Hippocampal formation (tissue), 2 donors: ENCODE measurements at places on chromosomes 6 and 20.

GRCh38 chr6:15337582-15337981 lies 91.7 kb downstream of the JARID2 start:
- no peak for DNase-seq

- no peak for DNase-seq
Measured at GRCh38 chr6:142376800-142377496, 75.1 kb downstream of the ADGRG6 start.

GRCh38 chr20:4081421-4081820 lies 66.1 kb upstream of the RNF24 start:
- no peak for DNase-seq

- peak; percentile 8 for DNase-seq
Measured at GRCh38 chr20:59145924-59146779, 17.5 kb upstream of the ZNF831 start.

GRCh38 chr20:31806564-31807355 lies 12.4 kb upstream of the MYLK2 start:
- peak; percentile 7 for DNase-seq

DNA sequence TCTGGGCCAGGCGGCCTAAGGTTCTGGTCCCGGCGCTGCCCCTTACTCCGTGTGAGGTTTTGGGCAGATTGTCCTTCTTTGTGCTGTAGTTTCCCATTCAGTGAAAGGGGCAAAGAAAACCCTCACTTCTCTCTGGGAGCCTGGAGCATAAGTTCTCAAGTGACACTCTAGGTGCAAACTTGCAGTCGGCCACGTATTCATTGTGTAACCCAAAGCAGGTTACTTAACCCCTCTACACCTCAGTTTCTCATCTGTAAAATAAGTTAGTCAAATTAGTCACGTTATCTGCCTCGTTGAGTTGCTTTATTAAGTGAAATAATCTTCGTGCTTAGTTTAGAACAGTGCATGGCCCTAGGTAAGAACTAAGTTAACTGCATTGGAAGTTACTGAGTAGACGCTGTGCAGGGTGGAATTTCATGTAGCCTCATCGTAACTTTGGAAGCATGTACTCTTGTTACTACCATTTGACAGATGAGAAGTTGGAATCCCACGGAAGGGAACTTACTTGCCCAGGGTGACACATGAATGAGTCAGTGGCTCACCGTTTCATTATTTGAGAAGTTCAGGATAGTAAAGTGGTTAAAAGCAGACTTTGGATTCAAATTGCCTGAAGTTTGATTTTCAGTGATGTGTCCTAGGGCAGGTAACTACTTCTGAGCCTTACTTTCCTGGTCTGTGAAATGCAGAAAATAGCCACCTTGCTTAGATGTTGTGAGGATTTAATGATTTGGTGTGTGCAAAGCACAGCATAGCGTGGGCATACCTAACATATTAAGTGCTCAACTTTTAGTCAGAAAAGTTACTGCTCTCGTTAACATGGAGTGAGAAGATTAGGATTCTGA lies 556 bp upstream of the MROH8 start:
- DNase-seq = no peak
